Cortex of kidney (tissue), 1 donor: ENCODE measurements at places on chromosomes 2 and 18.

GRCh38 chr2:14237902-14238301 is 394.6 kb upstream of the LRATD1 start:
- DNase-seq: no peak

GRCh38 chr2:109317471-109318095 is 188.6 kb downstream of the SH3RF3 start:
- DNase-seq: no peak

DNA sequence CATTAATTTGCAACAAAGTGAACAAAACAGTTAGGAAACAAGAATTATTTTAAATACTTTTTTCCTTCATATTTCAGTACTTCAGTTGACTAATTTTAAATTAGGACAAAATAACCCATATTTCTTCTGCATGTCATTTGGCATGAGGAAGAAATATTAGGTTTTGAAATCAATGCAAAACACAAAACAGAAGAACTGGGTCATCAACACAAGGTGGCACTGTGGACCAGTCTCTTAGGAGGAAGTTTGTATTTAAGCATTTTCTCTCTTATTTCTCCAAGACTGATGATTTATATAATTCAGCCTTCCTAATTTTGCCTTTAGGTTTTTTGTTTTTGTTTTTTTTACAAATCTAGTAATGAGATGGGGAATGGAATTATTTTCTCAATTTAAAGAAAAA is 352.8 kb upstream of the KCNH7 start:
- DNase-seq: no peak

GRCh38 chr2:98927027-98927426 is 9.0 kb downstream of the CRACDL start:
- no peak for DNase-seq

DNA sequence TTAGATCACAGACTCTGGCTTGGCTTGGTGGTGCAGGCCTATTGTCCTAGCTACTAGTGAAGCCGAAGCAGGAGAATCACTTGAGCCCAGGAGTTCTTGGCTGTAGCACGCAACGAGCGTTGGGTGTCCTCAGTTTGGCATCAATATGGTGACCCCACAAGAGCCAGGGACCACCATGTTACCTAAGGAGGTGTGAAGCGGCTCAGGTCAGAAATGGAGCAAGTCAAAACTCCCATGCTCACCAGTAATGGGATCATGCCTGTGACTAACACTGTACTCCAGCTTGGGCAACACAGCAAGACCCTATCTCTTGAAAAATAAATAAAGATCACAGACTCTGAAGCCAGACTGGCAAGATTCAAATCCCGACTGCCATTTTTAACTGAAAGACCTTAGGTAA is 1.7 kb upstream of the NOL10 start:
- DNase-seq: no peak

GRCh38 chr2:9463698-9464034 is 10.7 kb upstream of the IAH1 start:
- no peak for DNase-seq

GRCh38 chr18:62999392-62999791 is 284.1 kb downstream of the PHLPP1 start:
- DNase-seq: no peak

DNA sequence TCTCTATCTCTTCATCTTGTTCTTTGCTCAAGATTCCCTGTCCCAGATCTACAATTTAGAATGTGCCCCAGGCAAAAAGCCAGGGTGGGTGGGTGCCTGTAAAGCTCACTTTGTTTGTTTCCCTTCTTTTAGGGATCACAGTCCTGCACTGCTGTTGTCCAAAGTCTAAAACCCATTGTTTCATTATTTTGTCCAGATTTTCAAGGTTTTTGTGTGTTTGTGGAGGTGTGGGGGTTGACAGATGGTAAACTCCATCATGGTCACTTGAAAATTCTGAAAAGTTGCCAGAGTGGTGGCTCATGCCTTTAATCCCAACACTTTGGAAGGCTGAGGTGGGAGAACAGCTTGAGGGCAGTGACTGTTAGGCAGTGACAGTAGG is 41.5 kb downstream of the YES1 start:
- no peak for DNase-seq

- DNase-seq: no peak
Observed at GRCh38 chr2:166792808-166793207, 95.5 kb upstream of the XIRP2 start.

GRCh38 chr2:233353769-233354499 is at the start of gene DGKD:
Gene DGKD, plus strand, starts transcription at chr2:233354494. Its CDS starts 25 bp downstream, at chr2:233354519.
- DNase-seq: no peak

DNA sequence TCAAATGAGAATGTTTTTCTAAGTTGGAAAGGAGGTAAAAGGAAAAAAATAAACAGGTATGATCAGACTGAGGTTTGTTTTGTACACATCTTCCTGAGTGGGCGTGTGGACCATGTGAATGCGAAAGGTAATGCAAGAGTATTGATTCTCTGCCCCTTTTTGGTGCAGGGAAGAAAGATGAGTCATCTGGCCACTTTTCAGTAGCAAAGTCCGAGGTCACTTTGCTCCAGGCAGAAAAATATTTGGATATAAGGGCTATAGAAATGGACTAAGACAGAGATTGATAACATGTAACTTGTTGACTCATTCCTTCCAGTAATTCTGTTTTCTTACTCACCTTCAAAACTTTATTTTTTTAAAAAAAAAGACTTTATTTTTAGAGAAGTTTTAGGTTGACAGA is 130.5 kb downstream of the DSEL start:
- DNase-seq: no peak

GRCh38 chr2:7755879-7756278 is 838.7 kb downstream of the RNF144A start:
- DNase-seq: no peak

- no peak for DNase-seq
Observed at GRCh38 chr2:106882673-106883072, 3.3 kb downstream of the ST6GAL2 start.

GRCh38 chr2:45331410-45331786 is 279.7 kb downstream of the SRBD1 start:
- no peak for DNase-seq

- no peak for DNase-seq
Observed at GRCh38 chr2:200618590-200619021, 32.8 kb downstream of the AOX1 start.

- no peak for DNase-seq
Observed at GRCh38 chr2:169039702-169040101, 8.6 kb upstream of the ABCB11 start.

- no peak for DNase-seq
Observed at GRCh38 chr2:176127774-176128072, 1.8 kb upstream of the HOXD8 start.

- no peak for DNase-seq
Observed at GRCh38 chr2:165432234-165432966, 37.1 kb upstream of the CSRNP3 start.

DNA sequence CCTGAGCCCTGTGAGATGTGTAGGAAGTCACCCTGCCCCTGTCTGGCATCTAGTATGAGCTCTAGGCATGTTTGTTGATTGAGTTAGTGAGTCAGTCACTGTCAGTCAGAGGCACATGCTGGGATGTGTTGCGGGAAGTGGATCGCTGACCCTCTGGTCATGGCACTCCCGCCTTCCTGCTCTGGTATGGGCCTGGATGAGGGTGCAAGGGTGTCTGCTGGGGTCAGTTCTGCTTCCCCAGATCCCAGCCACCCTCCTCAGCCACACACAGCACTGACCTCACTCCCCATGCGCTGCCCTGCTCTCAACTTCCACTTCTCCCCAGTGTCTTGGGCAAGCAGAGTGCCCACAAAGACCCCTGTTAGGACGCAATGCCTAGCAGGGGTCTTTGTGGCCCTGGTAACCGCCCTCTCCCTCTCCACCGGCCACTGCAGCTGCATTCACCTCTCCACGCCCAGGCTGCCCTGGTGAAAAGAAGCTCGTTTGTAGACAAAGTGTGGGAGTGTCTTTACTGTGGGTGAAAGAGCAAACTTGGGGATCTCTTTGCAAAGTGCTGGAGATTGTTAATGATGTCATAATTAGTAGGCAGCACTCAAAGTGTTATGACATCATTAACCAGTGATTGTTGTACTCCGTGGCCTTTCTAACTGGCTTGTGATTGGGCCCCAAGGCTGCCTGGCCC is 252.1 kb downstream of the LDLRAD4 start:
- DNase-seq: no peak

DNA sequence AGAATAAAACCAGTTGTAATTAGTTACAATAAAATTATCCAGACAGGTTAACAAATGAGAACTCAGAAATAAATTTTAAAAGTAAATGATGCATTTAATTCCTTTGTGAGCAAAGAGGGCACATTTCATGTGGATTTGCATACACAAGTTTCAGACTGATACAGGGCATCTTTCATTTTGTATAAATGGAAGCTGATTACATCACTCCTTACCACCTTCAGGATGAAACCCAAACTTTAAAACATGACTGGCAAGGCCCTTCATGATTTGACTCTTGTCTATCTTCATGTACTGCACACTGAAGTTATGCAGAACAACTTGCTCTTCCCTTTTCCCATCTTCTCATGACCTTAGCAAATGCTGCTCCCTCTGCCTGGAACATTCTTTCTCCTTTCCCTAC is 26.9 kb downstream of the EFEMP1 start:
- DNase-seq: no peak

DNA sequence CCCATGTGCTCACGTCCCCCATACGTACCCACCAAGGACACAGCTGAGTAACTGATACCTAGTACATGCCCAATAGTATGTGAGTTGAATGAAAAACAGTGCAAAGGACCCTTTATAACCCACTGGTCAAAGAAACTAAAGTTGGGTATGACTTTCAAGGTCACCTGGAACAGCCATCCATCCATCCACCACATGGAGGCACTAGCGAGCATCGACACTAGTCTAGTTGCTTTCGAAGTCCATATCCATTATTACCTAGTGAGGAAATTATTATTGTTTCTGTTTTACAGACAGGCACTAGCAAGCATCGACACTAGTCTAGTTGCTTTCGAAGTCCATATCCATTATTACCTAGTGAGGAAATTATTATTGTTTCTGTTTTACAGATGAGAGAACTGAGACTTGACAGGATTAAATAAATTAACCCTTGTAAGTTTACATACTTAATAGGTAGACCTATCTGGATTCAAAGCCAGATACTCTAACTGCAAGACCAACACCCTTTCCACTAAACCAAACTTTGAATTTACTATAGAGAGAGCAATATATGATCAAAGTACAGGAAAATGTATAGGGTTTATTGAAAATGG is 233.7 kb downstream of the METTL4 start:
- DNase-seq: no peak

DNA sequence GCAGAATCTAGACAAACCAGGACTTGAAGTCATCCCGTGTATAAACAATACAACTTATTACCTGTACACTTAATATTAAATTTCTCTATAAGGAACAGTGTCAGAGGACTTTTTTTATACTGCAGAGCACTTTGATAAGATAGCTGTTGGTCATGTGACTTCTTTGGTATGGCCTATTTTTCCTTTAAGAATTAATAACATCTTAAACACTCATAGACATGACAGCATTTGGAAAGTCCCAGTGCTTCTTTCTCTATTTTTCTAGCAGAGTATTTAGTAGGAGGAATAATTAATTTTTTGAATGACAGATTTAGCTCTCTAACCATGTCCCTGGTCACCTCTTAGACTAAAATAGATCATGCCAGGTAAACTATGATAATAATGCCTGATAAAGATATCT is 59.4 kb downstream of the PLCL1 start:
- DNase-seq: no peak
